ENCODE measurements at places on chromosomes 1 and 21.

- no peak for DNase-seq
Observed at GRCh38 chr1:89112871-89113613, 12.9 kb downstream of the GBP2 start.

DNA sequence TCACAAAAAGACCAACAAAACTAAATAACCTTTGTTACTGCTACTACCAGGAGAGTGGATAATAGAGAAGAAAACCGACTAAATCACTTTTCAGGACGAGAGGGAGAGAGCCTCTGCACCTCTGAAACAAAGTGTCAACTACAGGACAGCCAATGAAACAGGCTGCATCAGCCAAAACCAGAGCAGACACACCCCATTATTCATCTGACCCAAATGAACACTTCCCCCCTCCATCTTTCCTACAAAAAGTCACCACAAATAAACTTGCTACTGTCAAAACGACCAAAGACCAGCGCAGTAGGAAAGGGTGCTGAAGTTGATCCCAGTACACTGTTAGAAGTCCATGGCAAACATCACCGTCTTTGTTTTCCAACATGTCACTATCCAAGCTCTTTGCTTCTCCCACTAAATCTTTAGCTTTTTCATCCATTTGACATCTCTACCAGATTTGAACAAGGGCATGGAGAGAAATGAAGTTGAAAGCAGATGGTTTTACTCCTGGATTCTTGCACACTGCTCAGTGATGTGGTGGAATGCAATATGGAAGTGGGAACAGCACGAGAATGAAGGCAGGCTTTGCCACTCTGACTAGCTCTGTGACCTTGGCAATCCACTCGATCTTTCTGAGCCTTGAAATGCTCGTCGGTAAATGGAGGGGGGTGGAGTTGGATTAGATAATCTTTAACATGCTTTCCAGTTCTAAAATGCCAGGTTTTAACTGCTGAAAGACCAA lies 20.5 kb downstream of the DSTYK start:
- DNase-seq: no peak

DNA sequence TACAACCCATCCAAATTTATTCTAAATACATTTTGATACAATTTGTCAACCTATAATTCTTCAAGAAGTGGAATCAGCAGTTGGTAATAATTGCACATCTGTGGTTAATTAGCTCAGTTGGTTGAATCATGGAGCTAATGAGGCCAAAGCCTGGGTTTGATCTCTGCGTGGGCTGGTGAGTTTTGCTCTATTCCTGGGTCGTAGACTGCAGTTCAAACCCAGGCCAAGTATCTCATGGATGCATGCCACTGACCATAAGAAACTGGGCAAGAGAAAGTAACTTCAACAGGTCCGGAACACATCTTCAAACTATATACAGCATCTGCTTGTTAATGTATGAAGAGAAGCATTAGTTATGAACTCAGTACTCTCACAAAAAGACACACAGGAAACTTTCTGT lies 779.7 kb downstream of the USP25 start:
- DNase-seq: no peak

GRCh38 chr1:196355206-196355786 lies 252.9 kb downstream of the KCNT2 start:
- DNase-seq: peak; percentile 47

GRCh38 chr1:186494832-186495271 lies 33.9 kb upstream of the PDC start:
- DNase-seq: no peak

DNA sequence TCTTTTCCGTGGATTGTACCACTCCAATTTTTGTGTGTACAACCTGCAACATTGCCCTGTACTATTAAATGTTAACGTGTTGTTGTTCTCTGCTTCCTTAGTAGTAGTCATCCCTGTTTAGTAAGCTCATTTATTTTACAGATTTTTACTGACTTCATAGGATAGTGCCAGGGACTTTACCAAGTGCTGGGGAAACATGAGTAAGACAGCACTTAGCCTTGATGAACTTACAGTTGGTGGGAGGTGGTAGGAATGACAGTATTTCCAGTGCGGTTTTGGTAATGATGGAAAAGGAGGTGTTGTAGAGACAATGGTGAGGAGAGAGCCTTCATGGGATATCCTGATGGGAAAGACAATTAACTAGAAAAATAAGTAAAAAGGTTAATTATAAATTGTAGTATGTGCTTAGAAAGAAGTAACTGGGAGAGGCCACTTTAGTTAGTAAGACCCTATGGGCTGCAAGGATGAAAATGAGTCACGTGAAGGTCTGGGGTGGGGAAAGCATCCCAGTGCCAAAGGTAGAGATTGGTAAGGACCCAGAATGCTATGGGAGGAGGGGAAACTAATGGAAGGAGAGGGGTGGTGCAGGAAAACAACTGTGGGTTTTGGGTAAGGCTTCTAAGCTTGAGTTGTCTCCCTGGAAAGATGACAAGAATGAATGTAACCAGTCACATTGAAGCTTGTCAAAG lies 1.7 kb downstream of the RLF start:
- peak; percentile 28 for DNase-seq

DNA sequence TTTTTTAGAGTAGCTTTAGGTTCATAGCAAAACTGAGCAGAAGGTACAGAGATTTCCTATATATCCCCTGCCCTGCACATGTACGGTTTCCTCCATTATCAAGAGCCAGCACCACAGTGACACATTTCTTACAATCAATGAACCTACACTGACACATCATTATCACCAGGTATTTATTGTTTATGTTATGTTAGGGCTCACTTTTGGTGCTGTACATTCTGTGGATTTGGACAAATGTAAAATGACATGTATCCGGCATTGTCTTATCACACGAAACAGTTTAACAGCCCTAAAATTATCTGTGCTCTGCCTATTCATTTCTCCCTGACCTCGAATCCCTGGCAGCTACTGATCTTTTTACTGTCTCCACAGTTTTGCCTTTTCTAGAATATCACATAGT lies 93.7 kb upstream of the DPH5 start:
- no peak for DNase-seq

GRCh38 chr1:164764333-164764732 lies 205.3 kb downstream of the PBX1 start:
- DNase-seq: no peak

DNA sequence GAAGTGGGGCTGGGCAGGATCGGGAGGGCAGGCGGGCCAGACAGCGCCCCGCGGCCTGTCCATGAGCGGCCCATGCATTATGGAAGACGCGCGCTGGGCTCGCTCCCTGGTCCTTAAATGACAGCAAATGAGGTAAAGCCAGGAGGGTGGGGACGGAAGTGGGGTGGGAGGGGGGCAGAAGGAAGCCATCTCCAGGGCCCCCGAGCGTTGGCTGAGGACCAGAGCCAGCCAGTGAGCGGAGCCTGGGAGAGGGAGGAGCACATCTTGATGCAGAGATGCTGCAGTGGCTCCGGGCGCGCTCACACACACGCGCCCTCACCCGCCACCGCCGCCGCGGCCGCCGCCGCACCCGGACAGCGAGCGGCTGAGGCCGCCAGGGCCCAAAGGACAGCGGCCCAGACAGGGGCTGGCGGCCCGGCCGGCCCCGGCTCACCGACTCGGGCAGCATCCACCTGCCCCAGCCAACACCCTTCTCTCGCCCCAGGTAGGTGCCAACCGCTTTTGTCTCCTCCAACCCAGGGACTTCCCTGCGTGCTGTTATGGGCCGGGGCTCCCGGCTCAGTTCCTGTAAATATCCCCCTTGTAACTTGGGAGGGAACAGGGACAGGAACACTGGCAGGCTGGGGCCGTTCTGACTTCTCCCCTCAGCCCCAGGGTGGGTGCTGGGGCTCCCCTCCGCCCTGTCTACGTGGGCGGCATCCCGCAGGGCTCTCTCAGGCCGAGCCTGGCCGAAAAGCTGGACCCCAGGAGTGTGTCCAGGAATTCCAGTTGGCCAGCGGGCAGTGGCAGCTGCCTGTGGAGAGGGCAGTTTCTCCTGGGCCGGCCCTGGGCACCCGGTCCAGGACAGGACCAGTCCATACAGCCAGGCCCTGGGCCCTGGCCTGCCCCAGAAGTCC lies at the start of gene CNTN2:
Gene CNTN2 (plus strand): TSS at position 302 of the 896 bp plus-strand sequence. CDS start 9,974 bp downstream, outside the sequence.
- no peak for DNase-seq

- no peak for DNase-seq
Observed at GRCh38 chr21:41258617-41259016, 58.0 kb upstream of the FAM3B start.

GRCh38 chr1:30550365-30551220 lies 172.8 kb downstream of the MATN1 start:
- no peak for DNase-seq

- no peak for DNase-seq
Observed at GRCh38 chr1:5480906-5481305, 511.3 kb downstream of the NPHP4 start.

DNA sequence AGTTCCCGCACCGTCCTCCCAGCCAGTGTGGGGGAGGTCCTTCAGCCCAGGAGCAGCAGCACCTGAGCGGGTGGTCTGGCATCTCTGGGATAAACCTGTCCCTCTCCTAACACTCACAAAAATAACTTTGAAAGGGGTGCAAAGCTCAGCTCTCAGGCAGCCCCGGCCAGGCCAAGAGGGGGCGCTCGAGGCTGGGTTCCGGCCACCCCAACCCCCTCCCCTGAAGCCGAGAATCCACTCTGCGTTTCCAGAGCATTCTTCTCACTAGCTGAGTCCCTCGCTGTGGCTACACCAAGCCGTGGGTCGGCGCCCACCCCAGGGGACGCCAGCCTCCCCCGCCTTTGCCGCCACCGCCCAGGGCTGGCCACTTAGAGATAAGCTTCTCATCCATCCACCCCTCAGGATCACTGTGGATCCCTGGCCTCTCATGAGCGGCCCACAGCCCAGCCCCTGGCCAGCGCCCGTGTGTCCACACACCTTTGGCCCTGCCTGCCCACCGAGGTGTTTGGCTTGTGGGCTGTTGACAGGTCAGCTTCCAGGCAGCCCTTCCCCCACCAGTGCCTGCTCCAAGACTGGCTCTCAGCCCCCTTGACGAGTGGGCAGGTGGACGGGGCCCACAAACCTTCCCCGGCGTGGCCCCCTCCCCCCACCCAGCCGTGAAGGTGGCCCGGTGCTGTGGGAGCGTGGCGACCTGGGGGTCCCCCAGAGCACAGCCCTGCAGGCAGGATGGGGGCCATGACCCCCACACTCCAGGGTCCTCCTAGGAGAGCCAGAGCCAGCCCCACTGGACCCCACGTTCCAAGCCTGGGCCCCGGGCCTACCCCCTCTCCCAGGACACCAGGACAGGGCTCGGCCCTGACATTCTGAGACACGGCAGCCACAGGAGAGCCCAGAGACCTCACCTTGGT lies 1.9 kb downstream of the FTCD start:
- no peak for DNase-seq

DNA sequence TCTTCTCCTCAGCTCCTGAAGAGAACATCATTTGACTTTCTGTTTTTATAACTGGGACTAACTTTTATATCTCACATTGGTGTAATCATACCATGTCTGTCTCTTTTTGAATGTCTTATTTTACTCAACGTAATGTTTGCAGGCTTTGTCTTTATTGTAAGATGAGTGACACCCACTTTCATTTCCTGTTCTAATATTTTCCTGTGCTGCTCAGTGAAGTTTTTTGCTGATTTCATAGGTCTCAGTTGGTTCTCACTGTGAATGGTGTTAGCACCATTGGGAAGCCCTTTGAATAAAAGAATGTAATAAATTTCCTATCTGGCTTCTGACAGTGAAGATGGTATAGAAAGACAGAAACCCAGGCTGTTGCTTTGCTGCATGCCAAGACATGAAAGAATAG lies 84.0 kb downstream of the RAVER2 start:
- DNase-seq: no peak

GRCh38 chr1:160925652-160926244 lies 28.9 kb downstream of the ITLN2 start:
- DNase-seq: no peak

GRCh38 chr21:35015435-35016024 lies 33.6 kb downstream of the RUNX1 start:
- DNase-seq: no peak

- DNase-seq: no peak
Observed at GRCh38 chr21:14520535-14520934, 25.6 kb downstream of the SAMSN1 start.

DNA sequence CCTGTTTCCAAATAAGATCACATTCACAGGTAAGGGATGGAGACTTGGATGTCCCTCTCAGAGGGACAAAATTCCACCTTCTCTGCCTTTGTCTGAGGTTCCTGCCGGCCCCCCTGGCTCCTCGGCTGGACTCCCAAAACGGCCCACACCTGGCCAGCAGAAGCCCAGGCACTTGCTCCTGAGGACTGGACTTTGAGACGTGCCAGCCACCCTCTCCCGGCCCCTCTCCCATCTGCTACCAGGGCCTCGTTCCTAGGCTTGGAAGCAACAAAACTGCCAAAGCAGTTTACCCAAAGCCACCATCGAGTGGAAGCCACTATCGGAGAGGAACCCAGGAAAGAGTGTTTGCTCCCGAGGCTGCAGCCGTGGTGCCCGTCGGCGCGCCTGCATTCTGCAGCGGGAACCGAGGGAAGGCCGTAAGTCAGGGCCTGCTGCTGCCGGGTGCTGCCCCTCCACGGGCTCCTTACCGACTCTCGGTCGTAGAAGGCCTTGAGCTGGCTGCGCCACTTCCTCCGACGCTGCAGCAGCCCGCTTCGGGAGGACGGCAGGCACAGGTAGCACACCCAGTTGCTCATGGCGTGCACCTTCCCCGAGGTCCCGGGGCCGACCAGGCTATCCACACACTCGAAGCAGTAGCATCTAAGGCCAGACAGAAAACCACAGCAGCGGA lies 3.5 kb downstream of the DNMT3L start:
- no peak for DNase-seq

DNA sequence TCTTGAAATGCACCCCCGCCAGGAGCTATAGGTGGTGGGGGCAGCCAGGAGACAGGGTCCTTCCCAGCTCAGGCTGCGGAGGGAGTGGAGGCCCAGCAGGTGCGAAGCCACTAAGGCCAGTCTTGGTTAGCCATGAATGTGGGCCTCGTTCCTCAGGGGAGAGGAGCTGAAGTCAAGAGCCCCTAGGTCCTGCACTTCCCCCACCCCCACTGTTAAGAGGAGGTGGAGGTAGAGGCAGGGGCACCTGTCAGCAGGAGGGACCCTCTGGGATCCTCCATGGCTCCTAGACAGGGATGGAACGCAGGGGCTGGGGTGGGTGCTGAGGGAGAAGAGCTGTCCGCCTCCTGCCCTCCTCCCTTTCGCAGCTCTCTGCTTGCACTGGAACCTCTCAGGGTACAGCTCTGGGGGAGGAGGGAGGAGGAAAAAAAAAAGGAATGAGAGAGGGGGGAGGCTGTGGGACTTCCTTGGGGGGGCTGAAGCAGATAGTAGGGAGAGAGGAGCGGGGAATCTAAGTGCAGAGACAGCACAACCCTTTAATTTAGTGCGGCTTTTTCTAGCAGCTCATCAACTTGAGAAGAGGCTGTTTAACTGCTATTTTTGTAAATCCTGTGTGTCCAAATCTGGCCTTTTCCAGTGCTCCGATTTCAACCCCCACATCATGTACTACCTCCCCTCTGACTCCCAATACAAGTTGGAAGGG lies 37.0 kb downstream of the MATN1 start:
- DNase-seq: no peak

GRCh38 chr1:65762081-65762862 lies 30.4 kb upstream of the PDE4B start:
- no peak for DNase-seq

- no peak for DNase-seq
Observed at GRCh38 chr1:222904451-222904850, 89.6 kb downstream of the DISP1 start.

- no peak for DNase-seq
Observed at GRCh38 chr21:29349702-29350101, 51.0 kb downstream of the BACH1 start.

GRCh38 chr1:46673749-46674182 lies 2.1 kb downstream of the TEX38 start:
- no peak for DNase-seq

Data from kidney glomerular epithelial cell (primary cell).